ENCODE measurements at places on chromosomes 11 and 22.

DNA sequence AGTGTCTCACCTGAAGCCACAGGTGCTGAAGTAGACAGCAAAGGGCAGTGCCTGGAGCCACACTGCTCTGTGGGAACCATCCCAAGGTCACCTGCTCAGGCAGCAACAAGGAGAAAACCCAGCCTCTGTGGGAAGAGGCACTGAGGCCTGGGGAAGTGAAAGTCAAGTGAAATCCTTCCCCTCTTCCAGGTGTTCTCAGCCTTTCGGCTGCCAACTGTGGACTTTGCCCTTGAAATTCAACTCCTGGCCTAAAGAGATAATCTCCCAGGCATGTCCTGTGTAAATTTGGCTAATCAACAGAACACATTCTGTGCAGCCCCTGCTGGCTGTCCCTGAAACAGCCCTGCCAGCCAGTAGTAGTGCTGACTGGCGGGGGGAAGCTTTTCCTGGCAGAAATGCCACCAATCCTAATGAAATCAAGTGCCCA, 112.1 kb downstream of the RPL27A start:
- DNase-seq = no peak

DNA sequence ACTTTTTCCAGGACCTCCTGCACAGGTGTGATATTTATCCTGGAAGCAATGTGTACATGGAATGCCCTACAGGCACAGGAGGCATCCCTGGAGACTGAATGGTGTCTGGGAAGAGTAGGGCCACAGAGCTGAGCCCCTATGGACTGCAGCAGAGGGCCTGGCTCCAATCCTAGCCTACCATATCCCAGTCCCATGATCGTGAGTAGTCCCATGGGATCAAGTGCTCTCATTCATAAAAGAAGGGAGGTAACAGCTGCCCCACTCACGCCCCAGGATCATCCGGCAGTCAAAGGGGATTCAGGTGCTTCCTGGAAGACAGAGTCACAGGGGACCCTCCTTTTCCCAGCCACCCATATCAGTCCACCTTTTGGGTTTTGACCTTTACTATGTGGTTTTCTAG, 24.0 kb downstream of the ANKK1 start:
- no peak for DNase-seq

- DNase-seq = no peak
Measured at GRCh38 chr22:25728071-25728470, 13.9 kb upstream of the MYO18B start.

GRCh38 chr11:118929501-118930093, 3.9 kb upstream of the BCL9L start:
- peak; percentile 77 for DNase-seq

All from activated CD4-positive, alpha-beta T cell treated with anti-CD3 and anti-CD28 coated beads, Interleukin-2, amount 50 U/mL, for 4 hours (primary cell).